Skin of body (tissue), 3 donors: ENCODE measurements at places on chromosomes 5 and 9. TPM values are rescaled to one million over a fixed set of nuclear protein-coding genes. Genes with fewer than 3 reads are reported as not detected.

The SLCO6A1 gene
- not detected for total RNA-seq

The CLK4 gene
- total RNA-seq, result 51.8 TPM

The NRARP gene
- total RNA-seq, result 9.9 TPM

The IFNA13 gene
- total RNA-seq, result not detected

The ANKRD20A1 gene
- total RNA-seq, result 0.89 TPM

The PCDHGA11 gene
- total RNA-seq, result 6.1 TPM

The IFNE gene
- not detected for total RNA-seq

The MSX2 gene
- 10.9 TPM for total RNA-seq

The TLR4 gene
- 14.2 TPM for total RNA-seq

The AKNA gene
- total RNA-seq, result 12.8 TPM

The CPLANE1 gene
- 28.9 TPM for total RNA-seq

The ZNF484 gene
- total RNA-seq, result 13.7 TPM

The FBXW2 gene
- 38.5 TPM for total RNA-seq

The LPAR1 gene
- 47.3 TPM for total RNA-seq

The PRDM9 gene
- not detected for total RNA-seq

The AFAP1L1 gene
- total RNA-seq, result 20.8 TPM

The TSSK1B gene
- 0.10 TPM for total RNA-seq

The GFPT2 gene
- 7.5 TPM for total RNA-seq

The INSL6 gene
- total RNA-seq, result not detected

The PTGR1 gene
- 40.2 TPM for total RNA-seq
